ENCODE measurements at places on chromosomes 11 and 22.
A peak's percentile ranks its signal among the peaks of the same experiment; 100 is the strongest.

DNA sequence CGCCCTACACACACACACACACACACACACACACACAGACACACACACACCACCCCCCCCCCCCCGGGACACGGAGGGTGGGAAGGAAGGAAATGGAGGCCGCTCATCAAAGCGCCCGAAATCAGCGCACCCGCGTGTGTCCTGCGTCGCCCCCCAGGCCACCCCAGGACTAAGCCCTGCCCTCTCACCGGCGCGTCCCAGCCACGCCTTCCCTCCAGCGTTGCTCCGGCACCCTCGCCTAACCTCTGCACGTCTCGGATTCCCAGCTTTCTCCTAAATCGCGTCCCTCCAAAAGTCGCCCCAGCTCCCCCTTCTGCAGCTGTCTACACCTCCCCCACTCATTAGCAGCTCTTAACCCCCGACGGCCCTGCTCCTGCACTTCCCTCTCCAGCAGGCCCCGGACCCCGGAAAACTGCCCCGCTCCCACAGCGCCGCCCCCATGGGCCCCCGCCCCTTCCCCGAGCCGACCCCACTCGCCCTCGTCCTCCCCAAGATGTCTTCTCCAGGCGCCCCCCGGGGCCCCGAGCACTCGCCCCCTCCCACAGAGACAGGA, 557 bp downstream of the PACSIN2 start:
- no peak for DNase-seq

DNA sequence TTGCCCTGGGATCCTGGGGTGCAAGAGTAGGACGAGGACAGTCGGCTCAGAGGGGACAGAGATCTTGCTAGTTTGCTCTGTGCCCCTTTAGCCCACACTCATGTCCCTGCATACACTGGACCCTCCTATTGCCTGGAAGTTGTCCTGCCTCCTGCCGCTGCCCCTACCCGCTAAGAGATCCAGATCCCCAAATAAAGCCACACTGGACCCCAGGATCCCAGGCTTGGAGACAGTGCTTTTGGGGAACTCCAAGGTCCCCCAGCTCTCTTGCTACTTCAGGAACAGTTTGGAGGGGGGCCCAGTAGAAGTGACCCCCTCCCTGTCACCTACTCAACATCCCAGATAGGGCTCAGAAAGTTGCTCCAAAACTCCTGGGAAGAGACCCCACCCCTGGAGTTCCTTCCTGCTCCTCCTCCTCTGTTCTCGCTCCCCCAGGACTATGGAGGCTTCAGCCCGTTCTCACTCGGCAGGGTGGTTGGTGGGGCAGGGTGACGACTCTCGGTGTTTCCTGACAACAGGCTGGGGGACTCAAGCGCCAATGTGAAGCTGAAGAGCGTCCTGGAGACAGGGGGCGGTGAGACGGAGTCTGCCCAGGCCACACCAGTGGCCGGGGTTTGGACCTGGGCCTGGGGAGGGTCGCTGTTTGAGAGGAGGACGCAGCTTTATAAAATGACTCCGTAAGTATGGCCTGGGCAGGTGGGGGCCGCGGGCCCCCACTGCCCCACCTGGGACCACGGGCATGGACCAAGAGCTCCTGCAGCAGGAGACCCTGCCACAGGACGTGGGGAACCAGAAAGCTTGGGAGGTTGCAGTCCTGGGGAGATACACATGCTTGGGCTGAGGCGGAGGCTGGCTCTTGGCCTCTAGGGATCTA, 19.2 kb upstream of the TUB start:
- no peak for DNase-seq

DNA sequence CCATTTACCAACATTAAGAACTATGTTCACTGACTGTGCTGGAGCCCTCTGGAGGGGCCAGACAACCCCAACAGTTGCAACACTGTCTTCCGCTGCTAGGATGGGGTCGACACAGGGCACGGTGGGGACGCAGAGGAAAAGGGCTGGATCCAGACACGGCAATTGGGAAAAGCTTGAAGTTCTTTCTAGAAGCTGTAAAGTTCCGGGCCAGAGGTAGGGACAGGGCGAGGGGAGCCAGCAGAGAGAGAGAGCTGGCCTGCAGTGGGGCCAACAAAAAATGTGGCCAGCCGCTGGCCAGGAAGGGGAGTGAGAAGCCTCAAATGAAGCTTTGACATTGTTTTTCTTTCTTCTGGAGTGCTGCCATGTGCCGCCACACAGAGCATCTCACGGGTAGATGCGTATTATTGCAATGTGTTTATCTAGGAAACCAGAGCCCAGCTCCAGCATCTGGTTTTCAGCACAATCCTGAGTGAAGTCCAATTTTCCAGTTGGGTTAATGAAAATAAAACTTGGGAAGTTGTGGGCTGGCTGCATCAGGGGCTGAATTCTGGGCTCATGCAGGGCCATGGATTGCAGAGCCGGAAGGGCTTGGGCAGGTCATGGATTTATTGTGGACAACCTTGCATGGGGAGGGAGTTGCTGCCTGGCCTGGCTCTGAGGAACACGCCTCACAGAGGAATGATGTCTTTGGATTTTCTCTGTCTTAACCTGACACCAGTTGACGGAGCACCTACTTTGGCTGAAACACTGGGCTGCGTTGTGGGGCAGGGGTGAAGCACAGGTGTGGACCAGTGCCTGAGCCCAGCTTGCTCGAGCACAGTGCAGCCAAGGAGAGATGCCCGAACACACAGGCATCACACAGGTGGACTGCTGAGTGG, 67.6 kb upstream of the AMPD3 start:
- no peak for DNase-seq

GRCh38 chr11:118219732-118220131, 5.1 kb downstream of the JAML start:
- DNase-seq, result no peak

DNA sequence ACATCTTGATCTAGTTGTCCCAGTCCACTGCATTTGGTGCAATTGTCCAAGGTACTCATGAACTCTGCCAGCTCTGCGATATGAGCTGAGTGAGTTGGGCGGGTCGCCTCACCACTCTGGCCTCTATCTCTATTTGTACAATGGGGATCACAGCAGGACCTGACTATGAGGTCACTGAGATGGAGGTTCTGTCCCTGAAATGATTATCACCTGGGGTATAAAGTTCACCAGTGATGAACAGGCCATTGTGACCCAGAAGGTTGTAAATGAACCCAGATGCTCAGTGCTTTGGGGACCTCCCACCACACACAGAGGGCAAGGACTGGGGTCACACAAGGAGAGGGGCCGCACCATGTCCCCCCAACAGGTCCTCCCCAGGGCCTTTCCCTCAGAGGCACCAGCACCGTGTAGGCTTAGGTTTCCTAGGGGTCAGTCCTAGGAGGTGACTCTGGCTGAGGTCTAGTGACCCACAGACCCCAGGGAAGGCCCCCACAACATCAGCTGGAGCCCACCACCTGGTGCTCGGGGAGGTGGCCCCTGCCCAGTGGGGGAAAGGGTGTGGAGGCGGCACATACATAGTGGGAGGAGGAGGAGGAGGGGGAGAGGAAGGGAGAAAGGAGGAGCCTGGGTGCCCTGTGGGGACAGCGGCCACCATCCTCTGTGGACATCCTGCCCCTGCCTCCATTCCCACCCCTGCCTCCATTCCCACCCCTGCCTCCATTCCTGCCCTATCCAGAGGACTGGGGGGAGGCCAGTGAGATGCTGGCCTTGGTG, 25.0 kb upstream of the IGLL1 start:
- DNase-seq, result no peak

GRCh38 chr11:86740628-86741483, 59.5 kb upstream of the PRSS23 start:
- DNase-seq, result no peak

DNA sequence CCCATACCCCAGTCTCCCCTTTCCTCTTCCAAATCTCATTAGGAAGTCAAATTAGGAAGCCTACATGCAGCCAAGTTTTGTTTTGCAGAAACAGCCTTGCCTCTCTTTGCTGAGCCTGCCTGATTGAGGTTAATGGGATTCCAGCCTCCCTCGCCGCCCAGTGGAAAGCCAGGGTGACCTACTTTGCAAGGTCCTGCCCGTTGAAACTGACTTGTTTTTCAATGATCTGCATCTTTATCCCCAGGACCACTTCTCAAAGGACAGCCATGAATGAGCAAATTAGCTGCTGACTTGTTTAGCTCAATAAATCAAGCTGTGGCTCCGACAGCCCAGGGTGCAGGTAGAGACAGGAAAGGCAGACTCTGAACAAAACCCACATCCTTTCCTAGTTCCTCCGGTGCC, 110.4 kb downstream of the RRAS2 start:
- DNase-seq, result no peak

- no peak for DNase-seq
Observed at GRCh38 chr22:24460418-24461089, 33.2 kb downstream of the ADORA2A start.

DNA sequence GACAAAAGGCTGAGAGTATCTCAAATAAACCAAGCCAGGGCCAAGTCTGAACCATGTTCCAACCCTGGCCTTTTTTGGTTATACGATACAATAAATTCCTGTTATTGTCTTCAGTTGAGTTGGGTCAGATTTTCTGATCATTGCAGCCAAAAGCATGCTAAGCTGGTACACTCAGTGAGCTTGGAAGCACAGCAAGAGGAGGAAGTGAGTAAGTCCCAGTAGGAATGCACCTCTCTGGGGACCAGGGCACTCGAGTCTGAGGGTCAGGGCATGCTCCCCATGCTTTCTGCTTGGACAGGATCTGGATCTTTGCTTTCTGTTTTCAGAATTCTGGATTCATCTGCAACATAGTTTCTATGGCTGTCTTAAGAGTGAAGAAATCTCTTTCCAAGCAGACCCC, 73.1 kb downstream of the TMPRSS5 start:
- no peak for DNase-seq

- no peak for DNase-seq
Observed at GRCh38 chr11:62553839-62554361, 7.3 kb upstream of the AHNAK start.

DNA sequence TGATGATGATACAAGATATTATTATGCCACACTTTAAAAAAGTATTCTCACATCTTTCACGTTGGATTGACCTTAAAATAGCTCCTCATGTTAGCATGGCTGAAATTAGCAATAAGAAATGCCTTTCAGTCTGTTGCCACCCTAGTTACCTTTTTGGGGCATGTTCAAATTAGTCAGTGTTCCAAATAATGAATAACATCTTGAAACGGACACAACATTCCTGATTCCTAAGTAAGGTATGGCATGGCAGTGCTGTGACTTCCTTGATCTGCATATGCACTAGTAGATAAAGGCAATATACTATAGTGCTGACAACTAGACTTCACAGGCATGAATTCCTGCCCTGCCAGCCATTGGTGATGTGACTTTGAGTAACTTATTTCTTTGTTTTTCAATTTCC, 914.5 kb downstream of the METTL15 start:
- no peak for DNase-seq

DNA sequence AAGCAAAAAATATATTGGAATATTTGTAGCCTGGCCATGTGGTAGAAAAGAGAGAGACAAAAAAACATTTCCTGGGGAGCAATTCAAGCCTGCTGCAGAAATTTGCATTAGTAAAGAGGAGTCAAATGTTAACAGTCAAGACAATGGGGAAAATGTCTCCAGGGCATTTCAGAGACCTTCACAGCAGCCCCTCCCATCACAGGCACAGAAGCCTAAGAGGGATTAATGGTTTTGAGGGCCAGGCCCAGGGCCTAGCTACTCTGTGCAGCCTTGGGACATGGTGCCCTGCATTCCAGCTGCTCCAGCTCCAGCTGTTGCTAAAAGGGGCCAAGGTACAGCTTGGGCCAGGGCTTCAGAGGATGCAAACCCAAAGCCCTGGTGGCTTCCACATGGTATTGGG, 46.8 kb downstream of the PGR start:
- DNase-seq, result no peak

DNA sequence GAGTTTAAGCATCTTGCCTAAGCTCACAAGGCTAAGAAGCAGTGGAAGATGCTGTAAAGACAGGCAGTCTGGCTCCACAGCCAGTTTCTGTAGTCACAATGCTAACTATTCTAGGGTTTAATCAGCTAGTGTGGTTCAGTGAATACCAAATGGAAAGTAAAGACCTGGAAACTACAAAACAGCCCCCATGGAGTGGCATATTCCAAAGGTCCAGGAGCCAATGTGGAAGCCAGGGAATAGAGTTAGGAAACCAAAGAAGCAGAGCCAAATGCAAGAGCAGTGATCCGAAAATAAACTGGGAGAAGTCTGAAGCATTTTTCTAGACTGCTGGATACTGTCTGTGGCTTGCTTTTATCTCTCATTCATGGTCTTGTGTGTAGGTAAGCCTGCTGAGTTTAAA, 731.2 kb upstream of the ANO5 start:
- no peak for DNase-seq

DNA sequence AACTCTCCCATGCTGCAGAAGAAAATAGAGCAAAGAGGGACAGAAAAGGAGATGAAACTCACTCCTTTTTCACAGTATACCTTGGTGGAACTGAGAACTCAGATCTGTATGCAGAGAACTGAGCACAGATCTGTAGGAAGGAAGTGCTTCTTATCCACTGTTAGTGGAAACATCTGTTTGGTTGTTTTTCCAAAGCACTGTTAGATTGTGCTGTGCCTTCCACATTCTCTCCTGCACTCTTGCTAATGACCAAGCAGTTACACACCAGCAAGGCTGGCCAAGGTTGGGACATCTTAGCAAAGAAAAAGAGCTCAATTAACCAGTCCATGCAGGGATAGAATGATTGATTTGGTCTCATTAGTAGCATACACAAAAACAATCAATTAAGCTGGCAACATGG, 20.1 kb upstream of the SIK2 start:
- DNase-seq, result peak; percentile 33

DNA sequence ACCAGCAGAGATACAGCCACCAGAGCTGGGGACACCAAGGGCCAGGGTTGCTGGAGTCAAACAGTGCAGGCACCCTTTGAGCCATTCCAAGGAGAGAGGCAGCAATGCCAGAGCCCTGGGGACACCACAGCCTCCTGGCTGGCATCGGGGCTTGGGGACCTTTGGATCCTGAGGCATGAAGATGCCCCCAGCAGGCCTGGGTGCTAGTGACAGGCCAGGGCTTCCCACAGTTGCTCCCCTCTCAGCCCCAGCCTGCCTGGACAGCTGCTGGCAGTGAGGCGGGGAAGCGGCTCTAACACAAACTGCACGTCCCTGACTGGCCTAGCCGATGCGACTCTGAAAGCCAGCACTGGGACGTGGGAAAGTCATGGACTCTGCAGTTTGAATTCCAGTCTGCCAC, 2.7 kb downstream of the CD5 start:
- no peak for DNase-seq

GRCh38 chr11:64252003-64252872, 908 bp downstream of the PLCB3 start:
- DNase-seq, result no peak

All from GDM1 (cell line).